Central memory CD8-positive, alpha-beta T cell (primary cell): ENCODE measurements at places on chromosomes 11 and 22.
A peak's percentile ranks its signal among the peaks of the same experiment; 100 is the strongest.

DNA sequence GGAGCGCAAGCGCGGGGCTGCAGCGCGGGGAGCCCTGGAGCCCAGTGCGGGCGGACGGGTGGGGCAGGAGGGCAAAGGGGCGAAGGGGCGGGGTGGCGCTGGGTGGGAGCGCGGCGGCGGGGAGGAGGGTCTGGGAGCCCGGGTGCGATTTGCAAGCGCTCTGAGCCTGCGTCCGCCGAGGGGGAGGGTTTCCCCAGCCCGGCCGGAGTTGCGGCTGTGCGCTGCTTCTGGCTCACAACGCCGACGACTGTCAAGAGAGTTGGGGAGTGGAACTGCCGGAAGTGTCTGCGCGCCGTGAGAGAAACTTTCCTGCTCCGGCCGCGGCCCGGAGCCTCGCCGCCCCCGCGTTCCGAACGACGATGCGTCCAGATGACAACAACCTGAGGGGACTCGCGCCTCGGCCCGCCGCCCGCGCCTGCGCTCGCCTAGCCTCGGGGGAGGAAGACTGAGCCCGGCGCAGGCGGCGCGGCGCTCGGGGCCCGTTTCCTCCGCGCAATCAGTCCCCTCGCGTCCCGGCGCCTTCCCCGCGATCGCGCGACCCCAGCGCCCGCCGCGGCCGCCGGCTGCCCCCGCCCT lies at the start of gene ARHGAP42:
ARHGAP42 (plus strand) TSS at position 235 of the 576 bp plus-strand sequence. CDS start 391 bp downstream, outside the sequence.
- DNase-seq: no peak
- H3K27me3 ChIP-seq: peaks cover 18% of the 10 kb centered on the region
- peak within 1 kb of the TSS; percentile 39 for H3K4me3 ChIP-seq
- H3K4me1 ChIP-seq: no peaks in the 10 kb centered on the region
- no peak within 1 kb of the TSS for H3K27ac ChIP-seq

GRCh38 chr11:108551651-108552462 lies 41.7 kb downstream of the EXPH5 start:
- H3K36me3 ChIP-seq: peaks cover 2% of the 10 kb centered on the region
- H3K4me3 ChIP-seq: no peak overlapping the region
- H3K4me1 ChIP-seq: no peaks in the 10 kb centered on the region
- DNase-seq: no peak
- no peaks in the 10 kb centered on the region for H3K27me3 ChIP-seq
- no peak overlapping the region for H3K27ac ChIP-seq

DNA sequence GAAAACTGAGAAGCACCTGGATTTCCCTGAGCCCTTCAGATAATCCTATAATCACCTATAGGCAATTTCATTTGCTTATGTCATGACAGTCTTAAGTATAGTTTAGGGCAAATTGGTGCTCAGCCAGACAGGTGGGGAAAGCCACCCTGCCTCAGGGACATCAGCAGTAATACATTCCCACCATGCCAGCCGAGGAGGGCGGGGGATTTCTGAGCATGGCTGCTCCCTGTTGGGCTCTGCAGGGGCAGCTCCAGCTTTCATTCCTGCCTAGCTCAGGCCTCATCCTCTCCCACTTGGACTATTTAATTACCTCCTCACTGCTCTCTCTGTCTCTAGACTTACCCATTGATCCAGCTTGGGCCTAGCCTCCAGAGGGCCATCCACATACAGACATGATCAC lies 9.0 kb upstream of the DRD2 start:
- H3K36me3 ChIP-seq: no peaks in the 10 kb centered on the region
- DNase-seq: no peak
- H3K27ac ChIP-seq: no peak overlapping the region
- no peak overlapping the region for H3K4me3 ChIP-seq
- no peaks in the 10 kb centered on the region for H3K4me1 ChIP-seq
- peaks cover 68% of the 10 kb centered on the region for H3K27me3 ChIP-seq

- H3K36me3 ChIP-seq: peaks cover 17% of the 10 kb centered on the region
- no peaks in the 10 kb centered on the region for H3K27me3 ChIP-seq
- H3K4me3 ChIP-seq: peak within 1 kb of the TSS; percentile 79
- DNase-seq: no peak
- H3K4me1 ChIP-seq: peaks cover 44% of the 10 kb centered on the region
These were observed at the start of gene CD248 for GRCh38 chr11:66316849-66317251. TSS of gene CD248 (minus strand) at chr11:66317044. CDS start at chr11:66317027, 17 bp downstream.

DNA sequence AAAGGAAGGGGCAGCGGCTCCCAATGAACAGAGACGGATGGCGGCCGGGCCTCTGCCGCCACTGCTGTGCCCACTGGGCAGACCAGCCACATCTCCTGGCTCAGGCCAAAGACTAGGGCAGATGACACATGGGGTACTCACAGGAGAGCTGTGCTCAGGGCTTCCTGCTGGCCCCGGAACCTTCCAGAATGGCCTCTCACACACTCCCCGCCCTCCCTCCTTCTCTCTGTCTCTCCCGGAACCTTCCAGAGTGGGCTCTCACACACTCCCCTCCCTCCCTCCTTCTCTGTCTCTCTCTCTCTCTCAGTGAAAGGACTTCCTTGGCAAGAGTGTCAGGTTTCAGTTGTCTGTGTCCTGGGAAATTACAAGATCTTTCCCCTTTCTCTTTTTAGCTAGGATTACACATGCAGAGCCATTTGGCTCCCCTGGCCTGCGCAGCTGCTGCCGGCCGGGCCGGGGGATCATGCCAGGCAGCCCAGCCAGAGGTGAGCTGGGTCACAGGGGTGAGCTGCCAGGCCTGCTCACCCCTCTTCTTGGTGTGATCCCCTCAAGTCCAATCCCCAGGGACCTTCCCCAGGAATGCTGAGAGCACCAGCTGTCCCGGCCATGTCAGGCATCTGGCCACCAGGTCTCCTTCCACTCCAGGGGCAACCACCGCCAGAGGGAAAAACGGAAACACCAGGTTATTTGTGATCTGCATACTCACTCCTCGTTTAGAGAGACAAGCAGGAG lies 45.3 kb upstream of the ADA2 start:
- H3K36me3 ChIP-seq: peaks cover 2% of the 10 kb centered on the region
- DNase-seq: no peak
- H3K4me1 ChIP-seq: no peaks in the 10 kb centered on the region
